ENCODE measurements at places on chromosomes 7 and 10. TPM values are rescaled to one million over a fixed set of nuclear protein-coding genes. Genes with fewer than 3 reads are reported as not detected.

The LLCFC1 gene
- not detected for total RNA-seq

The STEAP2 gene
- 2.7 TPM for total RNA-seq

The FXYD4 gene
- not detected for total RNA-seq

The GJD4 gene
- not detected for total RNA-seq

The IDE gene
- total RNA-seq: 24.8 TPM

The C10orf62 gene
- not detected for total RNA-seq

The ZNF775 gene
- total RNA-seq: 8.6 TPM

The SHH gene
- 4.4 TPM for total RNA-seq

The DNAJC9 gene
- total RNA-seq: 96.4 TPM

The SPDYE16 gene
- total RNA-seq: not detected

The ZNF92 gene
- total RNA-seq: 13.0 TPM

The GBX1 gene
- total RNA-seq: not detected

The CC2D2B gene
- total RNA-seq: 0.52 TPM

The SUGCT gene
- total RNA-seq: 3.8 TPM

The ENO4 gene
- not detected for total RNA-seq

The MYO1G gene
- under 0.01 TPM for total RNA-seq

The NCF1 gene
- 0.46 TPM for total RNA-seq

The TCERG1L gene
- total RNA-seq: not detected

The CTAGE15 gene
- total RNA-seq: 0.65 TPM

The CYP3A4 gene
- not detected for total RNA-seq

The DRGX gene
- total RNA-seq: not detected

The EN2 gene
- not detected for total RNA-seq

The FZD8 gene
- 13.4 TPM for total RNA-seq

The SAP25 gene
- total RNA-seq: not detected

The STOX1 gene
- 1.2 TPM for total RNA-seq

The GDF2 gene
- total RNA-seq: not detected

The ZNF727 gene
- not detected for total RNA-seq

The LRRC4 gene
- 1.1 TPM for total RNA-seq

The DGKB gene
- not detected for total RNA-seq

The FAM221A gene
- 13.2 TPM for total RNA-seq

The HMX2 gene
- not detected for total RNA-seq

The C7orf57 gene
- total RNA-seq: not detected

The CUZD1 gene
- 1.0 TPM for total RNA-seq

The HMX3 gene
- not detected for total RNA-seq

The MKI67 gene
- total RNA-seq: 44.9 TPM

The KNDC1 gene
- 0.65 TPM for total RNA-seq

The PPP1R17 gene
- not detected for total RNA-seq

The GPC2 gene
- total RNA-seq: 4.1 TPM
